ENCODE measurements at places on chromosomes 13 and 19. TPM values are rescaled to one million over a fixed set of nuclear protein-coding genes. Genes with fewer than 3 reads are reported as not detected.

DNA sequence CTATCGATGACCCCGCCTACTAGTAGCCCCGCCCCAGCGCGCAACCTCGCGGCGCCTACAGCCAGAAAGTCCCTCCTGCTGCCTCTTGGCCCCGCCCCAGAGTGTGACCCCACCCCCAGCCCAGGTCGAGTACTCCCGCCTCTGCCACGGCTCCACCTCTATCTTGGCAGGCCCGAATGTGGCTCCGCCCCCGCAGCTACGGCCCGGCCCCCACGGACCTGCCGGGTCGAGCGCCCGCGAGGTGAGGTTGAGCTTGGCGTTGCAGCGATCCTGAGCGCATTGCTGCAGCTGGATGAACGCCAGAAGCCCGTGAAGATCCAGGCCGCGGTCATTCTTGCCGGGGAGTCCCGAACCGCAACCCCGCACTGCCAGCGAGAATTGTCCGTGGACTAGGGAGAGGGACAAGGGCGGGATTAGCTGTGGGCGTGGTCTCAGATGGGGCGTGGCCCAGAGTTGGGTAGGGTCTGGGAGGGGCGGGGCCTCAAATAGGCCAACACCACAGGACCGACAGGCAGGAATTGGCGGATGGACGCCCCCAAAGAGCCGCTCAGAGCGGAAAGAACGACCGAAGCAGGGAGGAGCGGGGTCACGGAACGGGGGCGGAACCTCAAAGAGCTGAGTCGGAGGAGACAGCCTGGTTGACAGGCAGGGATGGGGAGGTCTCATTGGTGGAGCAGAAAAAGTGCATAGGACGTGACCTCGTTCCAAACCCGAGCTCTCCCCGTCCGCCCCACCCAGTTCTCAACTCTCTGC, 1.9 kb downstream of the LYPD3 start:
- peak; percentile 99 for DNase-seq

- DNase-seq = peak; percentile 77
These were observed 839 bp upstream of the CKAP2 start for GRCh38 chr13:52454459-52454819.

- DNase-seq = no peak
These were observed 192.7 kb downstream of the LHFPL6 start for GRCh38 chr13:39410096-39410901.

GRCh38 chr19:33520844-33521479, 629 bp downstream of the PEPD start:
- no peak for DNase-seq

- DNase-seq = no peak
These were observed 104.5 kb downstream of the SUCLA2 start for GRCh38 chr13:47896546-47896945.

The LAIR2 gene
- total RNA-seq = 35.0 TPM

The MAMSTR gene
- total RNA-seq = 1.4 TPM

The ZNF540 gene
- 0.38 TPM for total RNA-seq

The TTC9B gene
- not detected for total RNA-seq

The ZNF581 gene
- 32.7 TPM for total RNA-seq

The TMEM272 gene
- 0.77 TPM for total RNA-seq
